ENCODE measurements at places on chromosomes 16 and 17.

DNA sequence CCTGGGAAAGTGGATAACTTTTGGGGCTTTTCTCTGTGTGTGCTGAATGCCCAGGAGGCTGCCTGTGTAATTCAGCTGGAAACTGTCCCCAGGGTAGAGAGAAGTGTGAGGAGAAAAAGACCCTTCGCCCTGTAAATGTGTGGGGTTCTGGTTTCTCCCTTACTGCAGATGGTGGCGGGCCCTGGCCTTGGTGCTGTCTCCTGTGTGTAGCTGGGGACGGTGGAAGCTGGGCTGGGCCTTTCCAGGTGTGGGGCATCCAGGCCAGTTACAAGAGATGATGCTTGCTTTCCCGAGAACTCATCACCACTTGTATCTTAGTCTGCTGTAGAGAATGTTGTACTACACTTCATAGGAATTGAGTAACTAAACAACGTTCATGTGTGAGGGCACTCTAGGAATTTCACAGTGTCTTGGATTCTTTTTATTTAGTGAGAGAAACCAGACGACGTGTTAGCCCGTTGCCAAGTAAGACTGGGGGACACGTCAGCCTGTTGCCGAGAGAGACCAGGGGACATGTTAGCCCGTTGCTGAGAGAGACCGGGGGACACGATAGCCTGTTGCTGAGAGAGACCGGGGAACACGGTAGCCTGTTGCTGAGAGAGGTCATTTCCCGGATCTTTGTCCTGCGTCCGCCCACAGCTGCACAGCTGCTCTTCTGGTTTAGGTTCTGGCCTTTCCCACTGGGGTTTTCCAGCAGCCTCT is 43.1 kb downstream of the TBCD start:
- DNase-seq = no peak

- DNase-seq = no peak
These were observed 59.8 kb downstream of the MRM1 start for GRCh38 chr17:36661047-36661666.

GRCh38 chr16:69942099-69942491 is 9.0 kb upstream of the CLEC18A start:
- DNase-seq = no peak

DNA sequence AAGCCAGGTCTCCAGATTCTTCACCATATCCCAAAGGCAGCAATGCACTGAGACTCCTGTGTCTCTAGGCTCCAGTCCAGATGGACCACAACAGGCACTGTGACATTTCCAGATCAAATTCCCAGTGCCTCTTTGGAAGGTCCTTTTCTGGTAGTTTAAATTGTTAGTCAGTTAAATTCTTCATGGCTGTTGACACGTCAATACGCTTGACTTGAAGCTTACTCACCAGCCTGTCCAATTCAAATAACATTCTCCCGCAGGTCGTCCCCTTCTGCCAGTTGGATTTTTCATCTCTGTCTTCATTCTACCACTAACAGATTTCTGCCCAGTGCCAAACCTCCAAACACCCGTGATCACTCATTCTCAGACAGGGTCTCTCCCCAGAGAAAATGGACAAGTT is 86.7 kb downstream of the SHISA9 start:
- no peak for DNase-seq

DNA sequence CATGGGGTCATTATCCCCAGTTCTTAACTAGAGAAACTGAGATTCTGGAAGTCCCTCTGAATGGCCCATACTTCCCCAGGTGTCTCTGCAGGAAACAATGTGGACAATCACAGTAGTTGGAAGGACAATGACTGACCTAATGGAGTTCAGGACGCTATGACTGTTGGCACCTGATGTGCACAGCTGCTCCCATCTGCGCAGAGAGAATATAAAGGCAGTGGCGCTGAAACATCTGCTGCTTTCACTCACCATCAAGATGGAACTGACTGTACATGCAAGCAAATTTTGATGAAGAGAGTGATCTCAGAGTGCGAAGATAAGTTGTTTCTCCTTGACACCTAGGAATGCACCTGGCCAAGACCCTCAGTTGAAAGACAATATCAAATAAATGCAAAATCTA is 395.7 kb upstream of the ASIC2 start:
- DNase-seq = no peak

GRCh38 chr16:74775255-74775654 is 635 bp upstream of the FA2H start:
- DNase-seq = no peak

GRCh38 chr17:37312137-37312923 is 63.5 kb upstream of the C17orf78 start:
- DNase-seq = no peak

- no peak for DNase-seq
These were observed 12.3 kb downstream of the HSDL1 start for GRCh38 chr16:84132527-84133285.

Measured in esophagus squamous epithelium (tissue), 5 donors.